T-helper 22 cell (primary cell): ENCODE measurements at places on chromosomes 7 and 10.

DNA sequence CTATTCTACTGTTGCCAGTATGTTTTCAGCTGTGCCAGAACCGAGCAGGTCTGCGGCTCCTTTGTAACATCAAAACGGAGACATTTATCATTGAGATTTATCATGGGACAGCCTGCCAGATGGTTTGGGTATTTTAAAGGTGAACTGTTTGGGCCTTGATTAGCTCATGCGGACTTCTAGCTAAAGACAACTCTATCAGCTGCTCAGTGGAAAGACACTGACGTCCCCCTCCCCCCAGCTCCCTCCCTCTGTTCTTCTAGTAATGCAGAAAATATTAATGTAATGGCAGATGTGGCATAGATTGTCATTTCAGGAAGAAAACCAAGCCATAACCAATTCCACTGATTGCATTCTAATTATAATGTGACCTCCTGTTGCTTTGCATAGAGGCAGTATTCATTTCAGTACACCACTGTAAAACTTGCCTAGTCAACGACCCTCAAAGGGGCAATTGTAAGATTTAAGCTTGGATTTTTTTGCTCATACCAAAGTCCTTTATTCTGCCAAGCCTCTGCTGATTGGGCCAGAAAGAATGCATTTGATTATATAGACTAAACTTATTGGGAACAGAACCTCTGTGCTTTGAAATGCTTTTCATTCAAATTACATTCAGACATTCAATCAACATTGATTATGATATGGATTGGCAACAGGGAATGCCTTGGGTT is 966.8 kb downstream of the LRMDA start:
- DNase-seq = no peak

DNA sequence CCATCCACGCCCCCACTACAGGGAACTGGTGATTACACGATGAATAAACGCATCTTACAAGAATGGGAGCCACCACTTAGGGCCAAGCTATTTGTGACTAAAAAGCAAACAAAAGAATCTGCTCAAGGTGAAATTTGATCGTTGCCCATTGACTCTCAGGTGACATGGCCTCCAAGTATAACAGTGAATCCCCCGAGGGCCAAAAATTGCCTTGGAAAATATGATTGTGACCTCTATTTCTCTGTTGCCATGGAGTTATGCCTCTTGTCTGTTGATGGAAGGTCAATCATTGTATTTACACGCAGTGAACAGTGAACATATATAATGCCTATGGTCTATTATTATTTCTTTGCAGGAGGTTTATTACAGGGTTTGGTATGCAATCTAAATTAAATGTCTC is 282.3 kb downstream of the KLF6 start:
- DNase-seq = no peak

- no peak for DNase-seq
Observed at GRCh38 chr7:95925971-95926370, 153.6 kb downstream of the DYNC1I1 start.

GRCh38 chr7:29005829-29006228 is 47.7 kb upstream of the TRIL start:
- no peak for DNase-seq

GRCh38 chr7:51290304-51290637 is 26.3 kb downstream of the COBL start:
- DNase-seq = no peak

- DNase-seq = no peak
Observed at GRCh38 chr10:35561715-35562114, 43.4 kb upstream of the GJD4 start.

DNA sequence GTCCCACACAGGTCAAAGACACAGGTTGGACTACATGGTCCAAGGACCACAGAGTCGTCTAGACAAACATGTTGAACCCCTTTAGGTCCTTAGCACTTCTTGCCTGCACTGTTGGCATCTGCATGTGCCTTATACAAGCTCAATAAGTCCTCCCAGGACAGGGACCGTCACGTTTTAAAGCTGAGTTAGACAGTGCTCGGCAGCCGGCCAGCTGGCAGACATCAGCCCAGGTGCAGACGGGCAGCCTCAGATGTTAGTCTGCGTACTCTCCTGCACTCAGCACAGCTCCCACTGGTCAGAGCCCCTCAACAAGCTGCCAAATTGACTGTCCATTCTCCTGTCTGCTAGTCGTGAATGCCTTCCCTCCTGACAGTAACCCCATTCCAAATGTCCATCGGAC is 34.9 kb downstream of the PARP12 start:
- no peak for DNase-seq

DNA sequence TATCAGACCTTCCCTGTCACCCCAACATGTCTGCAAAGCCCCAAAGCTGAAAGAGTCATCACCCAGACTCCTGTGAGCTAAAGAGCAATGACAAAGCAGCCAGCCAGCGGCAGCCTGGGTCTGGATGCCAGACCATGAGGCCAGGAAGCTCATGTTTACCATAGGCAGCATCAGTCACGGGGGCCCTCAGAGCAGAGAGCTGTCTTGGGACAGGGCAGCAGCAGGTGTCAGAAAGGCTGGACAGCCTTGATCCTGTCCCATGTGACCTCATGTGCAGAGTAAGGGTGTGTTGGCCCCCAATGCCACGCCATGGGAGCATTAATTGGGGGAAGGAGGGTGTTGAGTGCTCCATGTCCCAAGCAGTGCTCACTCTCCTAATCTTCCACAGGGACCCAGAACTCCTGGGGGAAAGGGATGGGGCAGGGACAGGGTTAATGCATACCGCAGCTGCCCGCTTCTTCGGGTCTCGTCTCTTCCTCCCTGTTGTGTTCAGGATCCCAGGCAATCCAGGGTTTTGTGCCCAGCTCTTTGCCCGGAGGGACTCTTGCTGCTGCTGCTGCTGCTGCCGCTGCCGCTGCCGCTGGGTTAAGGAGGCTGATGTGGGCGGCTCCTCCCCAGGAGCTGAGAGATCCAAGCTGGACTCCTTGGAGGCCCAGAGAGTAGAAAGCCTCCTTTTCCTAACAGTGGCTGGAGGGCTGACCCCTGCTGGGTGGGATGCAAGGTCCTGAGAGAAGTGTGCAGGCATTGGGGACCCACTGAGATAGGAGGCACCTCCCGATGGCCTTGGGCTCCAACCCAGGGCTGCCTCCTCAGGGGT is 7.1 kb downstream of the CCDC201 start:
- no peak for DNase-seq

DNA sequence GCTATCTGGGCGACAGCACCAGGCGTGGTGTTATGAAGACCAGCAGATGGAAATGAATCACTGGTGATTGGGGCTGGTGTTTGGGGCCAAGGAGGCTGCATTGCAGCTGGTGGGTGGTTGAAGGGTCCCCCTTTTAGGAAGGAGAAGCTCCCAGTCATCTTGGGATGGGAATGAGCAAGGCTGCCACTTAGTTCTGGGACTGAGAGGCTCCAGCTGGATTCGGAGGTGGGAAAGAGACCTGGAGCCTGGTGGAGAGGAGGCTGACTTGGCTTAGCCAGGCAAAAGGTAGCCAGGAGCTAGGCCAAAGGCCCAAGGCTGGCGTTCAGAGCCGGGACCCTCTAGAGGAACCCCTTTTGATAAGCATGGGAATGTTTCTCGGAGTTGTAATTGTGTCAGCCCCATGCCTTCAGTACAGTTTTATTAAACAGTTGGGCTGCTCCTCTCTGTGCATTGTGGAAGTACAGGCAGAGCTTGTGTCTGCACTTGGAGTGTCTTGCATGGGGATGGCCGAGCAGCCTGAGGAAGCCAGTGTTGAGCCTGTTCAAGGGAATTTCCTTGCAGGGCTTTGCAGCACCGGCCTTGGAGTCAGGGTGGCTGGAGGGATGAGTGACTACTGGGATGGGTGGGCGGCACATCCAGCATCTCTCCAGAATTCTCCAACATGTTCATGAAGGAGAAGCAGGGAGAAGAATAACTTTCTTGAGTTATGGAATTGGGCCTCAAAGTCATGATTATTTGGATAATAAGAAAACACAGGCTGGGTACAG is 234.9 kb downstream of the BAMBI start:
- no peak for DNase-seq

DNA sequence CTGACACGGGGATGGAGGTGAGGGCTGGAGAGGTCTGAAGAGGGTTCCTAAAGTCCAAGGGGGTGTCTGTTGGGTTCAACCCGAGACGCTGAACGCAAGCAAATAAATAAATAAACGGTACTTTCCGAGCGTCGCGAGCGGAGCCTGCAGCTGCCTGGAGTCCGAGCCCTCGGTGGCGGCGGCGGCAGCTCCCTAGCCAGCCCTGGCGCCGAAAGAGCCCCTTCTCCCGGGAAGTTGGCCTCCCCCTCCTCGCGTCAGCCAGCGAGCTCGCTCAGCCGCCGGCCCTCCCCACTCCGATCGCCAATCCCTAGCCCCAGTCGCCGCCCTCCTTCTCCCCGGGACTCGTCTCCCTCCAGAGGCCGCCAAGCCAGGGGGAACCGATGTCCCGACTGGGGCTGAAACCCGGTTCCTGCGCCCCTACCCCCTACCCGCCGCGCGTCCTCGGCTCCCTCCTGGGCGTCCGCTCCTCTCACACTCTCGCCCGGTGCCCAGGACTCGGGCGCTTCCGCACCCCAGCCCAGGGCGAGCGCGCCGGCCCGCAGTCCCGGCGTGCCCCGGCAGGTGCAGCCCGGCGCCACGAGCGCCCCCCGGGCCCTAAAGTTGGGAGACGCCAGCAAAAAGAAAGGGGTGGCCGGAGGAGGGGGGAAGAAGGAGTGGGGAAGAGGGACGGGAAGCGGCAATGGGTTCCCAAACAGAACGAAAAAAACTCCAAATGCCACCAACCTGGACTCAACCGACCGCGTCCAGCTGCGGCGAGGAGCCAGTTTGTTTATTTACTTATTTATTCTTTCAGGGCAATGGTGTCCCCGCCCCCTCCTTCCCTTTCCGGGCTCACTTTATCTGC is at the start of gene GFRA1:
TSS of gene GFRA1 (minus strand) at position 767 of the 844 bp plus-strand sequence. CDS start 1,177 bp downstream, outside the sequence.
- DNase-seq = no peak

- DNase-seq = no peak
Observed at GRCh38 chr7:96685755-96686154, 23.9 kb downstream of the SEM1 start.
